GM23248 (cell line): ENCODE measurements at places on chromosomes 2 and 18. TPM values are rescaled to one million over a fixed set of nuclear protein-coding genes. Genes with fewer than 3 reads are reported as not detected.

- no peak overlapping the region for H3K4me3 ChIP-seq
- H3K36me3 ChIP-seq: no peaks in the 10 kb centered on the region
- H3K4me1 ChIP-seq: peaks cover 15% of the 10 kb centered on the region; the same call in 1 of the 2 replicates
- no peaks in the 10 kb centered on the region for H3K27me3 ChIP-seq
Observed at GRCh38 chr2:58574873-58575272, 333.7 kb upstream of the FANCL start.

GRCh38 chr18:45664824-45665763 is 49.8 kb downstream of the SLC14A2 start:
- H3K27me3 ChIP-seq: no peaks in the 10 kb centered on the region
- peaks cover 25% of the 10 kb centered on the region for H3K4me1 ChIP-seq
- no peak overlapping the region for H3K27ac ChIP-seq

DNA sequence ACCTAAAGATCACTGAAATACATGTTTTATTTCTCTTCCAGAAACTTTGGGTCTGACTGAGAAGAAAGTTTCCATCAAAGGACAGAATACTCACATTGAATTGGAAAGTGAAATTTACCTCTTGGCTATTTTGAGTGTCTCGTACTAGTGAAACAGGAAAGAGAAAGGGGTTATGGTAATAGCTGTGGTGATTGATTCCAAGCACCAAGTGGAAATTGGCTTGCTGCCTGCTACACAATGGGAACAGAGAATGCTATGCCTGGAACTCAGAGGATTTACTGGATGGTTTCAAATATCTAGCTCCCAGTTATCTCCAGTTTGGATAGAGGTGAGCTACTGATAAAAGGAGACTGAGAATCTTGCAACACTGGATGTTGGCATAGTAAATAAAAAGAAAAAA is 492.8 kb upstream of the FSIP2 start:
- H3K27ac ChIP-seq: no peak overlapping the region
- DNase-seq: no peak
- H3K36me3 ChIP-seq: no peaks in the 10 kb centered on the region
- no peak overlapping the region for H3K4me3 ChIP-seq

- H3K27me3 ChIP-seq: no peaks in the 10 kb centered on the region
- DNase-seq: peak; percentile 51
- no peak overlapping the region for H3K4me3 ChIP-seq
- H3K36me3 ChIP-seq: no peaks in the 10 kb centered on the region
- no peak overlapping the region for H3K27ac ChIP-seq
Observed at GRCh38 chr2:26982102-26982742, 11.8 kb downstream of the MAPRE3 start.

- peak; percentile 47 for DNase-seq
- H3K4me3 ChIP-seq: no peak overlapping the region
- peaks cover 27% of the 10 kb centered on the region for H3K27me3 ChIP-seq
- H3K4me1 ChIP-seq: no peaks in the 10 kb centered on the region
Observed at GRCh38 chr2:234178330-234179030, 128.0 kb downstream of the SPP2 start.

GRCh38 chr2:42900289-42900891 is 108.0 kb upstream of the HAAO start:
- no peak for DNase-seq
- H3K4me3 ChIP-seq: no peak overlapping the region
- H3K27me3 ChIP-seq: no peaks in the 10 kb centered on the region
- peaks cover 15% of the 10 kb centered on the region for H3K4me1 ChIP-seq

GRCh38 chr2:205358351-205358815 is 323.9 kb upstream of the NRP2 start:
- H3K27me3 ChIP-seq: no peaks in the 10 kb centered on the region
- DNase-seq: peak; percentile 31
- H3K36me3 ChIP-seq: no peaks in the 10 kb centered on the region
- H3K27ac ChIP-seq: no peak overlapping the region
- H3K4me3 ChIP-seq: no peak overlapping the region

DNA sequence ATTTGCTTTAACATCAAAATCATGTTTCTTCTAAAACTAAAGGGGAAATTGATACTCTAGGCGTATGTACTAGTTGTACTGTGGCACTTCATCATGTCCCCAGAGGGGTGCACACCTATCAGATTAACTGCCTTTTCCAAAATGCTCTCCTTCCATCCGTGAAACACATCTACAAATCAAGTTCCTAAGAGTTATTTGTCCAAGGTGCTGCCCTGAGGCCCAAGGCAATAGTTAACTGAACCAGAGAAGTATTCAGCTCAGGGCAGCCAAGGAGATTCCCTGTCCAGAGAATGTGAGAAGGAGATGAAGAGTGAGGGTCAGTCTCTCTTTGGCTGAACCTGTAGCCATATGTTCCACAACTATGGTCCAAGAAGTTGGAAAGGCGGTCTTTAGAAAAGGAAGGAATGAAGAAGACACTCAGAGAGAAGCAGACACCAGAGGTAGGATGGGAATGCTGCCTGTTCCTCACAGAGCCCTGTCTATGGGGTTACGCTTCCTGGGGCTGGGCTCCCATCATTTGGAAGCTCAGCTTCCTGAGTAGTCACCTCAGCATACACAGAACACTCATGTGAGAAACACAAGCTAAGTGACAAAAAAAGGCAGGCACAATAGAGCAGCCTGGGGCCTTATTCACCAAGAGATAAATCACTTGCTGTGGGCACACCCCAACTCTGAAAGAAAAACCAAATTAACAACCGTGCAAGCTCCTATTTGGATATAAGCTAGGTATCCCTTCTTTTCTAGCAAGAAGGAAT is 55.6 kb downstream of the ANKRD44 start:
- DNase-seq: peak; percentile 60
- no peaks in the 10 kb centered on the region for H3K36me3 ChIP-seq
- peak overlapping the region; percentile 67 for H3K27ac ChIP-seq
- H3K4me3 ChIP-seq: peak overlapping the region; percentile 44
- H3K27me3 ChIP-seq: no peaks in the 10 kb centered on the region
- H3K4me1 ChIP-seq: peaks cover 35% of the 10 kb centered on the region

DNA sequence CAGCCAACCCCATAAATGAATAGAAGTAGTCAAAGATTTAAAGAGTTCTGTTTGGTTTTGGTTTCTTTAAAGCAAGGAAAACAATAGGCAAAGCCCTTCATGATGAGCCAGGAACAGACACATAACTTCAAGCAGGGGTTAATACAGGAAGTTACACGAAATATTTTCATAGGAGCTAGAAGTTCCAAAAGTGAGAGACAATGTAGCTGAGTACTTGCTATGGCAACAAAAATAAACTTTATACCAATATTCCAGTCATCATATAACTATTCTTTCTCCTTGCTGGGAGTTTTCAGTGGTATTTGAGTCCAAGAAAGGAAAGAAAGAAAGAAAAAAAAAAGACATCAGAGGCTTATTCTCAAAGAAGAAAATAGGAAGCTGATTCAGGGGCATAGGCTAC is 56.2 kb downstream of the COBLL1 start:
- H3K27me3 ChIP-seq: no peaks in the 10 kb centered on the region
- H3K27ac ChIP-seq: peak overlapping the region; percentile 78
- no peak overlapping the region for H3K4me3 ChIP-seq
- H3K36me3 ChIP-seq: no peaks in the 10 kb centered on the region

DNA sequence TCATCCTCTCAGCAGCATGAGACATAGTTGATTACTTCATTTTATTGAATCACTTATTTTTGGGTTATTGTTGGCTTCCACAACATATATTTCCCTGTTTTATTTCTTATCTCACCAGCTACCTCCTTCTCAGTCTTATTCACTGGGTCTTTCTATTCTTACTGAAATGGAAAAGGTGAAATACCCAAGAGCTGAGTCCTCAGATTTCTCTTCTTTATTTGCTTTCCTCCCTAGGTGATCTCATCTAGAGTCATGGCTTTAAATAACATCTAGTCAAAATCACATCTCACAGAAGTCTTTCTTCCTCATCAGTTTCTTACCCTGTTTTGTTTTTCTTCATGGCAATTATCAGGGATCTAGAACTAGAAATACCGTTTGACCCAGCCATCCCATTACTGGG is 105.0 kb upstream of the RBBP8 start:
- no peaks in the 10 kb centered on the region for H3K27me3 ChIP-seq
- peak overlapping the region; percentile 59 for H3K27ac ChIP-seq
- peaks cover 22% of the 10 kb centered on the region for H3K4me1 ChIP-seq

DNA sequence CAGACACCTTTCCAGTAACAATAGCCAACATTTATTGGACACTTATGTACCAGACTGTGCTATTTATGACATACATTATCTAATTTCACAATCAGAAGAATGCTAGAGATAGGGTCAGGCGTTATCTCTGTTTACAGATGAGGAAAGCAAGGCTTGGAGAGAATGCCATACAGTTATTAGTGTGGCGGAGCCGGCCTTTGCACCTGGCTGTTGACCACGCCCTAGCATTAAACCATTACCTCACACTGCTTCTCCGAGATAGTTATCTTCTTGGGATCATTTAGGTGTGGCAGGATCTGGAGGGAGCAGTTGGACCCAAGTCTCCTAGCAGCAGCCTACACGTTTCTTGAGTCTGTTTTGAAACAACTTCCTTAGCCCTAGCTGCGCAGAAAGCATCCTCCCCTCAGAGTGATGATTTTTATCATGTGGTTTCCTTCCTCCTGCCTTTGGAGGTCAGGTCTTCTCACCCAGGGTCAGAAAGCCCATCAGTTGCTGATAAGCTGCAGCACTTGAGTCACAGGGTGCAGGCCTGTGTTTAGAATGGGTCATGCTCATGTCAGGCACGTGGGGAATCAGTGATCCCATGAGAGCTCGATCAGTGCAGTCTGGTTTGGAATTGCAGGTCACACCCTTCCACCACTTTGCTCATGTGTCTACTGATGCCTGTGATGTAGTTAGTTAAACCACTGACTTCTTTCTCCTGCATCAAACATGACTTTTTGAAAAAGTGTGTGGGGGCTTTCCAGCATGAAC is 118.2 kb downstream of the SPTBN1 start:
- no peaks in the 10 kb centered on the region for H3K36me3 ChIP-seq
- DNase-seq: peak; percentile 49
- peak overlapping the region; percentile 95 for H3K27ac ChIP-seq
- no peak overlapping the region for H3K4me3 ChIP-seq

Gene TNS1
- 99.3 and 104 TPM in 2 replicates for total RNA-seq

Gene DPP10
- total RNA-seq: not detected in 2 replicates

Gene IFIH1
- 1.6 and 2.0 TPM in 2 replicates for total RNA-seq
